Activated T-helper 9 cell treated with anti-CD3 and anti-CD28 coated beads, Interleukin-2, amount 50 U/mL, for 16 hours (primary cell): ENCODE measurements at places on chromosomes 5 and 9.

GRCh38 chr5:19172926-19173470 lies 815.0 kb downstream of the CDH18 start:
- DNase-seq, result no peak

- no peak for DNase-seq
Measured at GRCh38 chr5:160957312-160957861, 105.4 kb upstream of the ATP10B start.

GRCh38 chr5:147216552-147217154 lies 18.2 kb upstream of the STK32A start:
- DNase-seq, result no peak

- no peak for DNase-seq
Measured at GRCh38 chr9:137192859-137193258, 4.4 kb downstream of the SSNA1 start.

DNA sequence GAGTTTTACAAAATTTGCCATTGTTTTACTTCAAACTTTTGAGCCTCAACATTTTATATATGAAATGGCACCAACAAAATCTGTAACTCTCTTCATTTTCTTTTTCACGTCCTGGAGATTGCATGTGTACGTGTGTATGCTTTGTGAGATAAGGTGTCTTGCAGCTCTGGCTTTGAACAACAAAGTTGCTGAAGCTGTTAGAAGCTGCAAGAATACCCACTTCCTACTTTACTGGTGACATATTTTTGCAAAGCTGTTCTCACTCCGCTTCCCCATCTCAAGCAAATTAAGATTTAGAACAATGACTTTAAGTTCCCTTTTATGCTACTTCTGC lies 41.8 kb downstream of the FYB1 start:
- DNase-seq, result no peak

DNA sequence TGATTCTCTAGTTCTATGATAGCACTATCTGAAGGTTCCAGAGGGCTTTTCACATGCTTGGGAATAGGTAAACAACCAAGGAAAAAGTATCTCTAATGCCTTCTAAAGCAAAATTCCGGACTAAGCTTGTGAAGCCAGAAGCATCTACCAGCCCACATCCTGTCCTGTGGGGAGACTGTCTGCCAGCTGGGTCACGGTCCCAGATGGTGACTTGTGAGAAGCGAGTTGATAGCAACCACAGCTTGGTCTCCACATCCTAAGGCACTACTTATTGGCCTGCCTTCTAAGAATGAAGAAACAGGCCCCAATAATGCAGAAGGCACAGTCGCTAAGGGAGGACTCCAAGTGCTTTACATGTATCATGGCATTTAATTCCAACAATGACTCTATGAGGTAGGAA lies 184.1 kb upstream of the ADRA1B start:
- DNase-seq, result no peak

GRCh38 chr5:89850513-89850865 lies 559.1 kb downstream of the CETN3 start:
- no peak for DNase-seq

DNA sequence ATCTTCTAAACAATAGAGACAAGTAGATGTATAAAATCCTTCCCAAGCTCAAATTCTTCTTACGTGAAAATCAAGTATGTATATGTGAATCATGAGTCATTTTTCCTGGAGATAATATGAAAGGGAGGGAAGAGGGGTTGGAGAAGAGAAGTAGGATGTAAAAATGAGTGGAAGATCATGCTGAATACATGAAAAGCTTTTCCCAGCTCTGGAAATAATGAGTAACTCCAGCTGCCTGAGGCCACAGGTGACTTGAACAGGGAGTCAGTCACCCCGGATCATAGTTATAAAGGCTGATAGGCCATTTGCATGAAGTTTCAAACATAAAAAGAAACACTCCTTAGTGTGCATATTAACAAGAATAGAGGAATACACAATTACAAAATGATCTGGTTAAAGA lies 486.7 kb downstream of the EFNA5 start:
- DNase-seq, result no peak

- DNase-seq, result no peak
Measured at GRCh38 chr5:634191-634590, 22.1 kb downstream of the CEP72 start.

DNA sequence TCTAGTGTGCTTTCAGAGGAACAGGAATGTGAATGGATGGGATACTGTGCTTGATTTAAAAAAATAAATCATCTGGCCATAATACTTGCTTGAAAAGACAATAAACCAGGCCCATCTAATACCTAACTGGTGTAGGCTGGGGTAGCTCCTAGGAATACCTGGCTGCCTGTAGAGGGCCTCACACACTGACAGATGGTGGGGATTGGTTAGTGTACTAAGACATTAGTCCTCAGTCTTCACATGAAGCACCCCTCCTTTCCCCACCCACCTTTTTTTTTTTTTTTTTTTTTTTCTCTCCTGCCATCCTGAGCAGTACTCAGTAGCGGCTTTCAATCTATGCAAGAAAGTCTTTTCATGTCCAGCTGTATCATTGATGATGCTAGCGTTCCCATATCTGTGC lies 130.5 kb downstream of the ADGRV1 start:
- no peak for DNase-seq

GRCh38 chr9:135932656-135933055 lies 25.3 kb upstream of the CAMSAP1 start:
- no peak for DNase-seq

- no peak for DNase-seq
Measured at GRCh38 chr5:173025651-173026050, 30.5 kb upstream of the CREBRF start.

DNA sequence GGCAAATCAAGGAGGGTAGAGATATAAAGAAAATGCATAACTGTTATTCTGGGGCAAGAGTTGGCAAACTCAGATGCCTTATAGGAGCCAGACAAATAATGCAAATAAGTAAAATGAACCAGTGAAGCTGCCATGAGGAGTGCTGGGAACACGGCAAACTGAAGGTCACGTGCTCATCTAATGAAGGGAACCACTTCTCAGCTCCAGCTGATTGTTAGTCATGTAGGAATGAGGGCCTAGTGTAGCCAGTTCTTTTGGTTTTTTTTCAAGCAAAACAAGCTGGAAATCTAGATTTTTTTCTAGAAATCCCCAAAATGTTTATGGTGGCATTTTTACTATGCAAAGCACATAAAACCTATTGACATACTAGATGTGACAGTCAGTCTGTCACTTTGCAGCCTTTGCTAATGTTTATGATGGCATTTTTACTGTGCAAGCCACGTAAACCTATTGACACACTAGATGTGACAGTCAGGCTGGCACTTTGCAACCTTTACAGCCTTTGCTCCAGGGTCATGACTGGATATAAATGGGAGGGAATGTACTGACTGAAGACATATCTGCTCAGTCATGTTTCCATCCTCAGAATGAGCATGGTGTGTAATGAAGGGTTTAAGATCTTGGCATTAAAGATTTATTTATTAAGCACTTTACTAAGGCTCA lies 39.4 kb downstream of the RUSC2 start:
- DNase-seq, result no peak

- DNase-seq, result no peak
Measured at GRCh38 chr5:143749581-143750205, 62.3 kb upstream of the HMHB1 start.

- no peak for DNase-seq
Measured at GRCh38 chr5:10735569-10736276, 25.3 kb downstream of the DAP start.
